NCI-H226 (cell line): ENCODE measurements at places on chromosomes 12 and 14.

- DNase-seq: no peak
Measured at GRCh38 chr14:100107236-100107635, 42.0 kb downstream of the EVL start.

GRCh38 chr14:102802834-102803523 is 25.7 kb downstream of the TRAF3 start:
- no peak for DNase-seq

DNA sequence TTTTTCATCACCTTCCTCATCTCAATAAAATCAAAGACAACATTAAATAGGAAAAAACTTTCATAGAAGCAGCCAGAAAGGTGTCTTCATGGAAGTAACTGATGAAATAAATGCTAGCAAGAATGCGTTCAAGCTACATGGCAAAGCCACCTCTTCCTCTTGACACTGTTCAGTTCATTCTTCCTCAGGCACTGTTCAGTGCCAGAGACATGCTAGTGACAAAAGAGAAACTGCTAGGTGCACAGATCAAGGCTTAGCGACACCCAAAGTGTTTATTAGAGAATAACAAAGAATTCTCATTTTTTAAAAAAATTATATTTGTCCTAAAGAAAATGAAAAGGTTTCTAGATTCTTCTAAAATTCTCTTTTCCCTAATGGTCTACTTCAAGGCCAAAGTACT is 7.2 kb downstream of the SLC11A2 start:
- no peak for DNase-seq

- no peak for DNase-seq
Measured at GRCh38 chr12:66724616-66725015, 45.7 kb upstream of the GRIP1 start.

DNA sequence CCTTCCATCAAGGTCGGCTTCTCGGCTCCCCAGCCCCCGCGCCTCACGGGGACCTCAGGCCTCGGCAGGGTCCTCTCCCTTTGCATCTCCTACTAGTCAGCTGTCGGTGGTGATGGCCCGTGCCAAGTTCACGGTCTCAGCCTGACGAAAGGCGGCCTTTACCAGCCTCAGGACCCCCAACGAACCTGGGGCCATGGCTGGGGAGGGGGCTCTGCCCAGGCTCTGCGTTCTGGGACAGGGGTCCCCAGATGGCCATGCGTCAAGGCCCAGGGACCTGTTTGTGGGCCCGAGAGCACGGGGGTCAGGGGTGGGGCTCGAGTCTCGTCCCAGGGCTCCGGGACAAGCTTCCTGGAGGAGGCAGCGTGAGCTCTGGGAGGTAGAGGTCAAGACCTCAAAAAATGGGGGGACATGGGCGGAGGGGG is 32.8 kb upstream of the DEGS2 start:
- DNase-seq: no peak

DNA sequence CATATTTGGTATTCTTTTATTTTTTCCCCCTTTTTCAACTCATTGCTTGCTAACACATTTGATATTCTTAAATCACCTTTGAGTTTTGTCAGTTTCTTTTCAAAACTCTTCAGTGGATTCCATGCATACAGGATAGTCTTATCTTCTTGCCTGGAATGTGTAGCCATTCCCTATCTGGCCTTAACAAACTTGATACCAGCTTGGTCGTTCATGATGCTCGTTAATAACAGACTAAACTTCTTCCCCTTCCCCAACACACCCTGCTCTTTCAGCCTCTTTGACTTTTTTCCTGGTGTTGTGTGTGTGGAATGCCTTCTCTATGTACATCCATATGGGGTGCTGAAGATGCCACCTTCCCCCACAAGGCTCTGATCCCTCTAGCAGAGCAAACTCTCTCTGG is 17.7 kb upstream of the CALM1 start:
- no peak for DNase-seq

DNA sequence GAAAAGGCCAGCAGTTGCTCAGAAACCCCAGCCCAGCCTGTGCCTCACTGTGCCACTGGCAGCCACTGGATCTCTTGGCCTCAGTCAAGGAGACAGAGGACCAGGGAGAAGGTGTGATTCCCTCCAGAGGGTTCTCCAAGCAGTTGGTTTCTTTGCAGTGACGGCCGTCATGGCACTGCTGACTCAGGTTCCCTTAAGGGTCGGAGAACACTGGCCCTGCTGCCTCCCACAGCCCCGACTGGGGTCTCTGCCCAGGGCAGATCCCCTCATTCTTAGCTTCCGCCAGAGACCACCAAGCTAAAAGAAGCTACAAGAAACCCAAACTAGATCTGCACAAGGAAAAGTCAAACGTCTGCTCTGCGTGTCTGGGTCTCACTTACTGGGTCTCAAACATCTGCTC is 16.4 kb downstream of the TSPAN11 start:
- no peak for DNase-seq

GRCh38 chr12:34403706-34404376 is 381.5 kb downstream of the ALG10 start:
- DNase-seq: no peak

DNA sequence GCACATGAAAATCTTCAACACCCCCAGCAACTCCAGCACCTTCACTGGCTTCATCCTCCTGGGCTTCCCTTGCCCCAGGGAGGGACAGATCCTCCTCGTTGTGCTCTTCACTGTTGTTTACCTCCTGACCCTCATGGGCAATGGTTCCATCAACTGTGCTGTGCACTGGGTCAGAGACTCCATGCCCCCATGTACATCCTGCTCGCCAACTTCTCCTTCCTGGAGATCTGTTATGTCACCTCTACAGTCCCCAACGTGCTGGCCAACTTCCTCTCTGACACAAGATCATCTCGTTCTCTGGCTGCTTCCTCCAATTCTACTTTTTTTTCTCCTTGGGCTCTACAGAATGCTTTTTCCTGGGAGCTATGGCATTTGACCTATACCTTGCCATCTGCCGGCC is 11.5 kb upstream of the OR11G2 start:
- no peak for DNase-seq

- no peak for DNase-seq
Measured at GRCh38 chr12:80607361-80608135, 99.9 kb upstream of the MYF6 start.

GRCh38 chr14:100304825-100305323 is 1.4 kb downstream of the SLC25A29 start:
- DNase-seq: peak; percentile 81

DNA sequence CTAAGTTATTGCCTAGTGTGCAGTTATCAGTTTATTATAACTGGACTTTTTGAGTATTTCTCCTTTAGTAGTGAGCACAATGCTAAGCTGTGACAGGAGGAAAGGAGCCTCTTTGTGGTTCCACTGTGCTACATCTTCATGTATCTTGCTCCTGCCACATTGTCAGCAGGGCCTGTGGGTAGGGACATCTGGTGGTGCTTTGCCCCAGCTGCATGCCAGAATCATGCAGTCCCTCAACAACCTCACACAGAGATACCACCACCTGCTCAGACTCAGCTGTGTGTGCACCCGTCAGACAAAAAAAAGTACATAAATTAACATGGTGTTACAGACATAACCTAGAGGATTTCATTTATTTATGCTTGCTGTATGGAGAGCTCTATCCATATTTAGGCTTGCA is 51.1 kb downstream of the MIS18BP1 start:
- no peak for DNase-seq

GRCh38 chr12:49932023-49932422 is 18.5 kb upstream of the AQP2 start:
- no peak for DNase-seq

DNA sequence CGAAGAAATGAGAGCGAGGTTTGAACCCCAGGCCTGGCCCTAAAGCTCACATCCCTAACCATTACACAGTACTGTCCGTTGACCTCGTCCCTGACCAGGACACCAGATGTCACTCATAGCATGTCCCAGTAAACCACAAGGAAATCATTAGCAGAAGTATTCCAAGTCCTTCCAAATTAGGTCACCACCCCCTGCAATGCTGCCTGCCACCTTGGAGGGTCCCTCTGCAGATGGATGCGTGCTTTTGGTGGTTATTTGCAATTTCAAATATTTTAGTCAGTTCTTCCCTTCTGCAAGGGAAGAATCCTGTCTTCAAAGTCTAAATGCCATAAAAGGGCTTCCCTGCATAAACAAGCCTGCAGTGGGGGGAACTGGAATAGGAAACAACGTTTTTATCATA is 71.3 kb downstream of the CLMN start:
- no peak for DNase-seq
